ENCODE measurements at places on chromosomes 16 and 17.

DNA sequence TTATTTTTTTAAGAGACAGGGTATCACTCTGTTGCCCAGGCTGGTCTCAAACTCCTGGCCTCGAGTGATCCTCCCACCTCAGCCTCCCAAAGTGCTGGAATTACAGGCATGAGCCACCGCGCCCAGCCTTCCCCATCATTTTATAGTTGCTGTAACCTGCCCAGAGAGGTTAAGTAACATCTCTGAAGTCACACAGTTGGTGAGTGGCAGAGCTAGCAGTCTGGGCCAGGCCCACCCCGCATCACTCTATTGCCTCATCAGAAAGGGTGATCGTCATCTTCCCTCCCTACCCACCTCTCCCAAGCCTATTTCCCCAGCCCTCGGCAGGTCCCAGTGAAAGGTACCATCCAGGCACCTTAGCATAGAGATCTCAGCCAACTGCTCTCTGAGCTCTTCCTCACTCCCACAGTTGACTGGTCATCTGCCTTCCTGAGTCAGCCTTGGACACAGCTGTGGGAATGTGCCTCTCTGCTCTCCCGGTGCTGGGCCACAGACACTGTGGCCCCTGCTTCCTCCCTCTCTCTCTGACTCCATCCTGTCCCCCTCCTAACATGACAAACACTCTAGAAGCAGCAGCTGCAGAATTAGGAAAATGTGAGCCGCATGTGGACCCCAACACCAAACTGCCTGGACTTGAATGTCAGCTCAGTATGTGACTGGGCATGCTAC is 57.1 kb downstream of the SCNN1B start:
- DNase-seq, result no peak

DNA sequence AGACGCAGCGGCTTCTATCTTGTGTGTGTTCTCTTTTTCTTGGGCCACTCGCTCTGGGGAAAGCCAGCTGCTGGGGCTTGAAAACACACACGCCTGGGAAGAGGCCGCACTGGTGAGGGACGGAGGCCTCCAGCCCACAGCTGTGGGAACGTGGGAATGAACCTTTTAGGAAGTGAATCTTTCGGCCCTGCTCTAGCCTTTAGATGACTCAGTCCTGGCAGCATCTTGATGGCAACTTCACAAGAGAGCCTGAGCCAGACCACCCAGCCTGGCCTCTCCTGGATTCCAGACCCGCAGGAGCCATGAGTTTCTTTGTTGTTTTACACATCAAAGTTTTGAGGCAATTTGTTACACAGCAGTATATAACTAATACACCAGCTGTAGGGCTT is 2.2 kb upstream of the PDPK1 start:
- DNase-seq, result no peak

GRCh38 chr17:41697122-41697962 is 8.7 kb downstream of the EIF1 start:
- DNase-seq, result no peak

DNA sequence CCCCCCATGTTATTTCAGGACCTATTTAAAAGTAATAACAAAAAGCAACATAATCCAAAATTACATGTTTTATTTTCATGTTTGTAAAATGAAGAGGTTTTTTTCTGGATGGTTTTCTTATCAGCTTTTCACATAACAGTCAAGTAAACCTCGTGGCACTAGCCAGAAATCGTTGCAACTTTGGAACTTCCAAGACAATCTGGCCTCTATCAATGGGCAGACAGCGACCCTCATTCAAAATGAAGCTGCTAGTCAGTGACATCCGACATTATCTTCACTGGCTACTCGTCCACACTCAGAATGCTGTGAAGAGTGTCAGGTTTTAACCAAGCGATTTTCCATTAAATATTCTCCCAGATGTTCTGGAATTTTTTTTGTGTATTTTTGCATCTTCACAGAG is 22.7 kb downstream of the ZNF652 start:
- DNase-seq, result no peak

- no peak for DNase-seq
Measured at GRCh38 chr16:22070361-22071330, 21.7 kb upstream of the VWA3A start.

DNA sequence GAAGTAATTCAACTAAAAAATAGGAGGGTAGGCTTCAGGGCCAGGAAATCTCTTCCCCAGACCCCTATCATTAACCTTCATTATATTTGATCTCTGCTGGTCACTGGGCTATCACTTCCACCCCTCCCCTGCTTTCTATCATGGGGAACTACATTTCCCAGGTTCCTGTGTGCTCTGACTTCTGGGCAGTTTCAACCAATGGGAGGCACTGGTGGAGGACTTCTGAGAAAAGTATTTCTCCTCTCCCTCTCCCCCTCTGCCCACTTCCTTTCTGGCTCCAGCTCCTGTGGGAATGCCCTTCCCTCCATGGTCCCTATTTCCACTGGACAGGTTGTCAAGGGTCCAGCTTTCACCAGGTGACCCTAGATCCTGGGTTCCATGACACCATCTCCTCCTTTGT is 364.4 kb downstream of the C16orf95 start:
- no peak for DNase-seq

- no peak for DNase-seq
Measured at GRCh38 chr17:47735536-47736011, 2.5 kb downstream of the TBX21 start.

- DNase-seq, result no peak
Measured at GRCh38 chr17:4617590-4618351, 23.7 kb downstream of the ALOX15 start.

- no peak for DNase-seq
Measured at GRCh38 chr16:5019775-5020174, 14.0 kb downstream of the NAGPA start.

DNA sequence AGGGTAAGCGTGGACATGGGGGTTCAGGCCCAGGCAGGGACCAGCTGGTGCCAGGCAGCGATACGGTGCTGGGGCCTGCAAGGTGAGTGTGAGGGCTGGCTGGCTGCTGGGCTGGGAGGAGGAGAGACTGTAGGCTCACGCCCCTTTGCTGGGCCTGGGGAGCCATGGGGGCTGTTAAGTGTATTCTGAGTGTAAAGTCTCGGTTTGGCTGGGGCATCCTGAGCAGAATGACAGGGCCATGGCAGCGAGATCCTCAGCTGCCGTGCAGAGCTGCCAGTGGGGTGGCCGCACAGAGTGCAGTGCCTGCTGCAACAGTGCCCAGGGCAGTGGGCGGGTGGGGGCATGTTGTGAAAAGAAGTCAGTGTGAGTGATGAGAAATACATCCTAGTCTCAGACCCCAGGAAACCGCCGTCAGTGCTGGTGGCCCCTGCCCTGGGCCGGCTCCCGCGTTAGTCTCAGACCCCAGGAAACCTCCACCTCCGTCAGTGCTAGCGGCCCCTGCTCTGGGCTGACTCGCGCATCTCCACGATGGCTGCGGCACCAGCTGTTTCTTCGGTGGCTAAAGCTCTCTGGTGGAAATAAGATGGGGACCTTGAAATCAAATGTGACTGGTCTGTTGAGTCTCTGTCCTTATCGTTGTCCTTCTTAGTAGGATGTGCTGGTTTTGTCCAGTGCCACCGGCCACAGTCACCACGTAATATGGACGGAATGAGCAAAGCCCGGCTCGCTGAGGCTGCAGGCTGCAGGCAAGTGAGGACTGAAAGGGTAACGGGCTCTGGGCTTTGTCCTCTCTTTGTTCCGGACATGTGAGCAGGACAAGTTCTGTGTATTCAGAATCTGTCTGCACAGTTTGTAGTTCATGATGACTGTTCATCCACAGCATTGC is 22.9 kb downstream of the ACSF3 start:
- no peak for DNase-seq

GRCh38 chr17:63250830-63251229 is 195.3 kb downstream of the CYB561 start:
- DNase-seq, result no peak

DNA sequence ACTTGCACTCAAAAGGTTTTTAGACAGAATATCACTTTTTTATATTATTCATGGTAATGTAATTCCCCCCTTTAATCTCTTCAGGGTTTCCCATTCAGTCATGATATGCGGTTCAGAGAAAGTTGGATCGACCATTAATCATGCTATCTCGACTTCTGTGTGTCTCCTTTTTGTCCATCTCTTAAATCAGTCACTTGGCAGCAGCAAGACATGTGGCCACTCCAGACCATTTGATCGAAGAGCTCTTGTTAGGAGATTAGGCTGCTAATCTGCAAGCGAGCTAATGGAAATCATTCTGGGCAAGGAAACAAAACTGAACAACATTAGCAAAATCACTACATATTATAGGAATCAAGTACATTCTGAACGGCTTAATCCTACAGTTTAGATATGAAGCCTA is 449.9 kb downstream of the WWOX start:
- no peak for DNase-seq

DNA sequence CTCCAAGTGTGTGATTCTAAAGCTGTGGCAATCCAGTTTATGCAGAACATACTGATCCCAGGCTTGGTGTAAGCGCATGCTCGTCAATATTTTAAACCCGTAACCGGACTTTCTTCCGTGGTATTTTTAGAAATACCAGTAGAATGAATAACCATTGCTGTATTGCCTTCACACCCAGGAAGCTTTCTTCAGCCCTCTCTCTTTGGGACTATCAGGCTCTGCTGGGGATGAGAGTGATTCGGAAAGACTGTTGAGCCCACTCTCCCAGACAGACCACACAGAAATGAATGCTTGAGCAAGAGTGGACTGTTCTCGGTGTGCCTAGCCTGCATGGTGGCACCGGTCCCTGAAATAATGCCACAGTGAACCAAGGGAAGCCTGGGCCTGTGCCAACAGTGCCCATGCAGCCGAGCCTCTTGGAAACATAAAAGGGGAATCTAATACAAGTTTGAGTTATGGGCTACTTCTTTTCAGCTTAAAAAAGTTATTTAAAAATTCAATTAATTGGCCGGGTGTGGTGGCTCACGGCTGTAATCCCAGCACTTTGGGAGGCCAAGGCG is 89.9 kb upstream of the ELAC2 start:
- DNase-seq, result no peak

DNA sequence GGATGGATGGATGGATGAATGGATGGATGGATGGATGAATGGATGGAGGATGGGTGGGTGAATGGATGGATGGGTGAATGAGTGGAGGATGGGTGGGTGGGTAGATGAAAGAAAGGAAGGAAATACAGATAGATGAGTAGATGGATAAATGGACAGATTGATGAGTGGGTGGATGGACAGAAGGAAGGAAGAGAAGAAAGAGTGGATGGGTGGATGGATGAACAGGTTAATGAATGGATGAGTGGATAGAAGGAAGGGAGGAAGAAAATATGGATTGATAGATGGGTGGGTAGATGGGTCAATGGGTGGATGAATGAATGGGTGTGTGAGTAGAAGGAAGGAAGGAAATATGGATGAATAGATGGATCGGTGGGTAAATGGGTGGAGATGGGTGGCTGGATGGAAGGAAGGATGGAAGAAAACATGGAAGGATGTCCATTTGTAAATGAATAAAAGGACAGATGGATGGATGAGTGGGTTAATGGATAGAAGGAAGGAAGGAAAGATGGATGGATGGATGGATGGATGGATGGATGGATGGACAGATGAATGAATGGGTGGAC is 97.3 kb upstream of the TNRC6C start:
- DNase-seq, result no peak

DNA sequence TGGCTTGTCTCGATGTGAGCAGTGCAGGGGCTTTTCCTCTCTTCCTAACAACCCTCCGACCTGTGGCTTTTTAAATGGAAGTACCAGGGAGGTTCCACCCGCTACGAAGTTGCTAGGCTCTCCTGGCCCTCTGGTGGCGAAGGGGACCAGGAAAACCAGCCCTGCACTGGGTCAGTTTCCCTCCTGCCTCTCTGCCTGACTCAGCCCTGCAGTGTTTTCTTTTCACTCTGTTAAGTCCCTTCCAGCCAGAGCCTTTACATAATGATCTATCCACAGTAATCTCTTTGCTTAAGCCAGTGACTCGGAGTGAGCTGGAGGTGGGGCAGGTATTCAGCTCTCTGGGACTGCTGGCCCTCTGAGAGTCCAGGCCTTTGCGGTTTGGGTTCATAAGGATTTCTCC is 331.3 kb upstream of the EEF2KMT start:
- DNase-seq, result no peak

GRCh38 chr17:22470411-22471175 is 778.3 kb downstream of the KCNJ18 start:
- DNase-seq, result no peak

DNA sequence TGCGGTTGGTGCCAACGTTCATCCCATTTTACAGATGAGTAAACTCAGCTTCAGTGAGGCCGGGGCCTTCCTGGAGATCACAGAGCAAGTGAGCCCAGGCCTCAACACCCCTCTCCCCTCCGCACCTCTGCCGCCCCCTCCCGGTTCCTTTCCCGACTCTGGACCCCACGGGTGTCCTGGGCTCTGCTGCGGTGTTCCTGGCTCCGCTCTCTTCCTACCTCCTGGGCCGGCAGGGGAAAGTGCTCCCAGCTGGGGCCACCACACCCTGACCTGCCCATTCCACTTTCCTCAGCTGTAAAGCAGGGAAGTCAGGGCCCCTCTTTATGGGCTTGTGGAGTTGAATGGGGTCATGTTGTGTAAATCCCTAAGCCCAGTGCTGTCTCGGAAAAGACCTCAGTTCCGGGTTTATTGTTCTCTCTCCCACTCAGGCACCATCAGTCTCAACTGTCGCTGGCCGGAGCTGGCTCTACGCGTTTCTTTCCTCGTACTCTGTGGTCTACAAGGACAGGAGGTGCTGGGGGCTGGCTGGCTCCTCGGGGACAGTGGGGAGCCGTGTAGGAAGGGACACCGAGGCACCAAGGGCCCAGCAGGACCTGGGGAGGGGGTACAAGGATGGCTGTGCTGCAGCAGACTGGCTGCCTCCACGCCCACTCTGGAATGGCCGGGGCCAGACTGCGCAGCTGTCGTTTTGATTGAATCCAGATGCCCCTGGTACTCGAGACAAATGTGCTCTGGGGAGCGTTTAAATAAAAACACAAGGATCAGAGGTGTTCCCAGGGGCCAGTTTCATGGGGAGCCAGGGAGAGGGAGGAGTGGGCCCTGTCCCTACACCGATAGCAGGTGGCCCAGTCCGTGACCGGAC is 21.7 kb upstream of the ACSF3 start:
- no peak for DNase-seq

Measured in stimulated activated CD8-positive, alpha-beta memory T cell treated with anti-CD3 and anti-CD28 coated beads, Interleukin-2, amount 100 ng/mL, for 48 hours (primary cell).